Activated CD4-positive, CD25-positive, alpha-beta regulatory T cell (primary cell): ENCODE measurements at places on chromosomes 4 and X.

DNA sequence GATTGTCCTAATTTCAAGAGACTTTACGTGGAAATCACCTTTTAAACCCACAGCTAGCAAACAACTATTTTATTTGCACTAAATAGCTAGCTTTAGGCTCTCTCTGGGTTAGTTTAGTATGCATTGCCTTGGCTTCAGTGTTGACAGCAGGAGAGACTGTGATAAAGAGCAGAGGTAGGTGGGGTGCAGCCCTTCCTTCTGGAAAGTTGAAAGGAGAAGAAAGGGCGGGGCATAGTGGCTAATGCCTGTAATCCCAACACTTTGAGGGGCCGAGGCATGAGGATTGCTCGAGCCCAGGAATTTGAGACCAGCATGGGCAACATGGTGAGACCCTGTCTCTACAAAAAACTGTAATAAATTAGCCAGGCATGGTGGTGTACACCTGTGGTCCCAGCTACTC lies 29.0 kb upstream of the TMEM154 start:
- no peak for DNase-seq

- no peak for DNase-seq
Measured at GRCh38 chrX:54633641-54634040, 103.6 kb downstream of the GNL3L start.

DNA sequence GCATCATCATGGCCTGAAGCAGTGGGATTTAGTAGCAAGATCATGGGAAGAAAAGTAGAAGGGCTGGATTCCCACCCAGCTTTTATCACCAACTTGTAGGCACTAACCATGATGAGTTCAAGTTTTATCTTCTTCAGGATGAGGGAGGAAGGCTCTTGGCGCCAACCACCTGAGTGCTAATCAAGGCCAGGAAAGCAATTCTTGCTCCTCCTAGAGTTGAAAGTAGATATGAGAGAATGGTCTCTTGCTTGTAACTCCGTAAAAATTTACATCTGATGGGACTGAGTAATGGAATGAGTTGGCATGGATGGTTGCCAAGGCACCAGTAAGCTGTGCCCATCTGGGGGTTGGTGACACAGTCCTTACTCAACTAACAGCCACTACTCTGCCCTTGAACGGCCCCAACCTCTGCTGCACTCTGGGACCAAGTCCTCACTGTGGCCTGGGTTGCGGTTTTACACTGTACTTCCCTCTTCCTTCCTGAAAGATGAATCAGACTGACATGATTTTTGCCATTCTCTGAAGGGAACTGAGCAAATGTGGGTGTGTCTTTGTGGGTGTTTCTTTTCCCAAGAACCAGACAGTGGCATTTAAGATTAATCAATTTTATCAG lies 39.4 kb upstream of the NDP start:
- no peak for DNase-seq

DNA sequence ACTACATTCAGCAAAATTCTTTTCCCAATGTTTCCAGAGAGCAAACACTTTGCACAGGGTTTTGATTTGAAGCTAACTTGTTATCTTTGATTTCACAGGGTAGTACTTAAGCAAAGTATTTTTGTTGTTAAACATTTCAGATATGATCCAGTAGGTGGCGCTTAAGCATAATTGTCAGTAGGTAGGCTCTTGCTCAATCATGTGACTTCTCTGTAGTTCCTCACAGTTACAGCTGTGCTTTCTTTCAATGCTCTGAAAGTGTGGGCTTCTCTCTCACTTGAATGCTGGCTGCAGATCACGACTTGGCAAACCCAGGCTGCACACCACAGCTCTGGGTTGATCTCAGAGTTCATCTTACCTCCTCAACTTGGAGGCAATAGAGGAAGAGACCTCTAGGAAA lies 1016.5 kb downstream of the SH3BGRL start:
- no peak for DNase-seq
